Coronary artery (tissue), 2 donors: ENCODE measurements at places on chromosomes 7 and 10.

DNA sequence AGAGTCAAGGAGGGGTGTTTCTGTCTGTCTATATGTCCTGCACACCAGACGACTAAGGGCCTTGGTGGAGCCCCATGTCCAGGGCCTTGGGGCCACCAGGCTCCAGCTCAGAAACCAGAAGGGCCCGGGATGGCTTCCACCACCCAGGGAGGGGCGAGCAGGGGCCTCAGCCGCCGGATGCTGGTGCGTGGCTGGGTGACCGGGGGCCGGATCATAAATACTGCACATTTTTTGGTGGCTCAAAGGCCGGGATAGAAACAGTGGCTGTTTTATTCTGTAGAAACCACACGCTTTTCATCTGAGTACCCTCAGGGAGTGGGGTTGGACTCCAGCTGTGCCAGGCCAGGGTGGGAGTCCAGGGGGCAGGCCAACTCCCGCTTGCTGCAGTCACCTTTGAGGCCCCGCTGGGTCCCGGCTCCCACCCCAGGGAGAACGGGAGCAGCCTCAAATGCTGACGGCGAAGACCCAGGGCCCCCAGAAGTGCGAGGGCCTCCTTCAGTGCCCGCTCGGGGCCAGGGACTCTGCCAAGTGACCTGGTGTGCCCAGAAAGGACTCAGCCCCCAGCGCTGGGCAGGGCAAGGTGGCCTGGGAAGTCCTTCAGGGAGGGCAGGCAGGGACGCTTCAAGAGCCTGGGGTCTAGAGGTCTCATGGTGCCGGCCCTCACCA, 28.2 kb downstream of the PDGFA start:
- no peak for DNase-seq

GRCh38 chr10:89204621-89205185, 2.4 kb downstream of the CH25H start:
- DNase-seq, result no peak

DNA sequence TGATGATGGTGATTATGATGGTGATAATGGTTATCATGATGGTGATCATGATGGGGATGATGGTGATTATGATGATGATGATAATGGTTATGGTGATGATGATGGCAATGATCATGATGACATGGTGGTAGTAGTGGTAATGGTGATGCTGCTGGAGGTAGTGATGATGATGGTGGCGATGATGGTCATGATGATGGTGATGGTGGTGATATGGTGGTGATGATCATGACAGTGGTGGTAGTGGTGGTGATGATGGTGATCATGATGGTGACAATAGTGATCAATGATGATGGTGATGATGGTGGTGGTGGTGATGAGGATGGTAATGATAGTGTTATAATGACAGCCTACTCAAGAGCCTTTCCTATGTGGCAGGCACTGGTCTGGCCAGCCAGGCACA, 31.8 kb upstream of the DPYSL4 start:
- no peak for DNase-seq

- DNase-seq, result no peak
These were observed 3.3 kb downstream of the MKI67 start for GRCh38 chr10:128122931-128123330.

DNA sequence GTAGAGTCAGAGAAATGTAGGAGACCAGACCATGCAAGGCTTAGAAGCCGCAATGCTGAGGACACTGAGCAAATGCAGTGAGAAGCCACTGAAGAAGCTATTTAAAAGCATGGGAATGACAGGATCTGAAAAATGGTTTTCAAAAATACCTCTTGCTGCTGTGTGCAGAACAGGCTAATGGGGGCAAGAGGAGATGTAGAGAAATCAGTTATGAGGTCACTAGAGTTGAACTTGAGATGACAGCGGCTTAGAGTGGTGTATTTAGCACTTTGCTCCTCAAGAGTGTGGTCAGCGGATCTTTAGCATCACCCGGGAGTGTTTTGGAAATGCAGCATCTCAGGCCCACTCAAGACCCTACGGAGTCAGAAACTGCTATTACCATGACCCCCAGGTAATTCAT, 48.8 kb downstream of the KIAA1549 start:
- DNase-seq, result no peak

DNA sequence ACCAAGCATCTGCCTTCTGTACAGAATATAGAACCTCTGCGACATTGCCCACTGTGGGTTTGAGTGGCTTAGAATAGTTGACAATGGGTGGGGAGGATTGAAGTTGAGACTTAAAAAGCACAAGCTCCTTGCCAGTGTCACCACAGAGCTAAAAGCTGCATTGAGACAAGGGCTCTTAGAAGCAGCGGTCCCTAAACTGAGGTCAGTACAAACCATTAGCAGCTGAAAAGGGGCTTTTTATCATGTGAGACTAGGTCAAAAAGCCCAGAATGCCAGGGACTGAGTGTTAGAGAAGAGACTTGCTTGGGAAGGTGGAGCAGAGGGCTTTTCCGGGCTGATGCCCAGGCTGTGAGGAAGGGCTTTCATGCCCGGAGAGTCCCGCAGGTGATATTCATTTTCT, 91.3 kb downstream of the POU6F2 start:
- DNase-seq, result no peak

DNA sequence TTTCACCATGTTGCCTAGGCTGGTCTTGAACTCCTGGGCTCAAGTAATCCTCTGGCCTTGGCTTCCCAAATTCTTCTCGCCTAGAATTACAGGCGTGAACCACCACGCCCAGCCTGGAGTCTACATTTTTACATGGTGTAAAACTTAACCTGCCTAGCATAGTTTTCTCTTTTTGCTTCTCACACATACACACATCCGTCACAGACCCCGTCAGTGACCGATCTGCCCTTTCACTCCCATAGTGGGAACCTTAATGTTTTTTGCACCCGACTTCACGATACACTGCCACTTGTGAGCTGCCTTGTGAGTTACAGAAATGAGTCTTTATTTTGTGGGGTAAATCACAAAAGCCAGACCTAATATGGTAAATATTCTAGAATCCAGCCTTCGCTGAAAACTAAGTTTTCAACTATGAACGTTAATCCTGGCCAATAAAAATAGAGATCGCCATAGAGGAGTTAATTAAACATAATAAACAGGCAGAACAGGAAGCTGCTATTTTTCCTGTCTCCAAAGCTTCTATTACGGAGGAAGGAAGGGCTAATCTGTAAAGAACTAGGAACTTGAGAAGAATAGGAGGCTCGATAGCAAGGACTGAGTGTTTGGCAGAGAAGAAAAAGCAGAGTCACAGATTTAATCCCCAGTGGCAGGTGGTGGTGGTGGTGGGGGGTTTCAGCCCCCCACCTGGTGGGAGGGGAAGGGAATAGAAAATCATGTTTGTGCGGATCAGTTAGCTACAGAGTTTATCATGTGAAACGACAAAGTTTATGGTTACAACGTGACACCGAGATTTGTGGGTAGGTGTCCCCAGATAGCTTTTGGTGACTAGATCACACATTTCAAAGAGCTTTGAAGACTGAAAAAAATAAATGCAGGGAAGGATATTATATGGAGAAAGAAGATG, 14.7 kb upstream of the FAM171A1 start:
- no peak for DNase-seq

- no peak for DNase-seq
These were observed 533.5 kb downstream of the GPAM start for GRCh38 chr10:111650088-111650487.

- DNase-seq, result no peak
These were observed 7.9 kb upstream of the EMX2 start for GRCh38 chr10:117534321-117535297.

GRCh38 chr10:49679480-49679893, at the start of gene C10orf53:
Gene C10orf53, plus strand, starts transcription at chr10:49679651. Its CDS starts 47 bp downstream, at chr10:49679698.
- DNase-seq, result peak; percentile 45

- DNase-seq, result no peak
These were observed 59.9 kb upstream of the AGBL3 start for GRCh38 chr7:134926396-134926795.

- DNase-seq, result no peak
These were observed 174.8 kb downstream of the DKK1 start for GRCh38 chr10:52488606-52489485.

DNA sequence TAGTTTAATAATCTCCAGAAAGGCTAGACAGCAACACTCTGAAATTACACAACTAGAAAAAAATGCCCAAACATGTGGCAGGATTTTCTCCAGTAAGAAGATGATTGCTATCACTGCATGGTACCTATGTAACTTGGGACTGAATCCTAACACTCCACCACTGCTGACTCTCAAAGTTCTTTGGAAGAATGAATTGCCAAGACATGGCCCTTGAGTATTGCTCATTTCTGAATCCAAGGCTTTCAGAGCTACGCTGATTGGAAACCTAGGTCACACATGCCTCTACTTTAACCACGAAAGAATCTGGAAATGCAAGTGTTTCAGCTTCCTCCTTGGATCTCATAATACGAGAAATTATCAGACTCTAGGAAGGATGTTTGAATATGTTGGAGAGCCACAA, 167.5 kb upstream of the CELF2 start:
- no peak for DNase-seq

GRCh38 chr10:89337484-89337883, 9.7 kb downstream of the IFIT3 start:
- no peak for DNase-seq

DNA sequence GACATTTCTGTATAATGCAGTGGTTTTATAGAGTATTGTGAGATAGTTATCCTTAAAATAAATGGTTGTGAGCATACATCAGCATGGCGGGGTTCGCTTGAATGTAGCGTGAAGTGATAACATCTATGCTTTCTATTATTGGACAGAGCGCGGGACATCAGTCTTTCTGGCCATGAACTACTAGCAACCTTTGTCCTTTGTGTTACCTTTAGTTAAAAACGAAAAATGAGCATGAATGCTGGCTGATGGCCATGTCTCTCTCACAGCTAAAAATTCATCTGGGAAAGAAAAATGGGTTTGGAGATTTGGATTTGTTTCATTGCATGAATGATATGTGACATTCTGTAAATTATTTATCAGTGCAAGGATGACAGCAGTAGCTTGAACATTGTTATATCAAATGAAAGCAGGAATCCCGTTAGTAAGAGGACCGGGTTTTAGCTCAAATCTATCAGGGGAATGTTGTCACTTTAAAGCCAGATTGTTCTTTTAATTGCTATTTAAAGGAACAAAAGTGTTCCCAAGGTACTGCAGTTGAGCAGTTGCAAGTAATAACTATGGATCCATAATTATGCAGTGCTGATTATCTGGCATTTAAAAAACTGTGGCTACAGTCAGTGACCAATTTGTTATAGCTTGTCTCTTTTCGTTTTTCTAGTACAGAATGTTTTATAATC, 131.0 kb downstream of the KAT6B start:
- DNase-seq, result no peak

- peak; percentile 36 for DNase-seq
These were observed 246.2 kb upstream of the PPP2R2D start for GRCh38 chr10:131654471-131655087.

DNA sequence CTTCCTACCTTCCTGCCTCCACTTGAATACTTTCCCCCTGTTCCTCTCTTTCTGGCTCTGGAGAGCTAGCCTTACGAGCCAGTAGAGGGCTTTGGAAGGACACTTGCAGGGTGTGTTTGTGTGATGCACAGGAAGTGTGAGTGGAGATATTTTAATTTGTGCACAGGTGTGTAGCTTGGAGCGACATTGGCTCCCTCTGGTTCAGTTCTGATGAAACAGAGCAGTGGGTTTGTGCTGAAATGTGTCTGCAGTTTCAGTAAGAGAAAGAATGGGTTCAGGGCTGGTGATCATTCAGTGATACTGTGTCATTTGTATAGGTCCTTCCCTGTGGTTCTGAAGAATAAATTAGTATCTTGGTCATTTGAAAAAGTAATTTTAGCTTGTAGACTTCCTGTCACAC, 86.9 kb downstream of the SND1 start:
- DNase-seq, result no peak

DNA sequence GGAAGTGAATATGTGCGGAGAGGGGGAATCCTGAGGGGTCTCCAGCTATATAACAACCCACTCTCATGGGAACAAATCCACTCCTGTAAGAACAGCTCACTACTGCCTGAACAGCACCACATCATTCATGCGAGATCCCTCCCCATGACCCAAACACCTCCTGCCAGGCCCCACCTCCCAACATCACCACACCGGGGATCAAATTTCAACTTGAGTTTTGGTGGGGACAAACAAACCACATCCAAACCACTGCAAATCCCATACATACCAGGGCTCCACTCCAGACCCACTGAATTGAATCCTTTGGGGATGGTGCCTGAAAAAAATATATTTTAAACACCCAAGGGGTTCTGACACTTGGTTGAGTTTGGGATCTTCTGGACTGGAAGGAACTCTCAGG, 181.5 kb upstream of the PLXNA4 start:
- DNase-seq, result no peak

DNA sequence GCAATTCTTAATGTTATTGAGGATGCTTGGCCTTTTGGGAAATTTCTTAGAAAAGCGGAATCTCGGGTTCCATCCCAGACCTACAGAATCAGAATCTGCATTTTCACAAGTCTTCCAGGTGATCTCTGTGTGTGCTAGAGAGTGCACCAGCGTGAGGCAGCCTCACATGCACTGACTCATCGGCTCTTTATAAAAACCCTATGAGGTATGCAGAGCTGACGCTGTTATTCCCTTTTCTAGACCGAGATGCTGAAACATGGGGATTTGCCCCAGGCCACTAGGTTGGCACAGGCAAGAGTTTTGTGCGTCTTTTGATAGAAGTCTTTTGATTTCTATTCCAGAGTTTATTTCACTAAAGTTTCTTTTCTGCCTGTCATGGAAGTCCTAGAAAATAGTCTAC, 61.2 kb downstream of the CDCA7L start:
- no peak for DNase-seq

DNA sequence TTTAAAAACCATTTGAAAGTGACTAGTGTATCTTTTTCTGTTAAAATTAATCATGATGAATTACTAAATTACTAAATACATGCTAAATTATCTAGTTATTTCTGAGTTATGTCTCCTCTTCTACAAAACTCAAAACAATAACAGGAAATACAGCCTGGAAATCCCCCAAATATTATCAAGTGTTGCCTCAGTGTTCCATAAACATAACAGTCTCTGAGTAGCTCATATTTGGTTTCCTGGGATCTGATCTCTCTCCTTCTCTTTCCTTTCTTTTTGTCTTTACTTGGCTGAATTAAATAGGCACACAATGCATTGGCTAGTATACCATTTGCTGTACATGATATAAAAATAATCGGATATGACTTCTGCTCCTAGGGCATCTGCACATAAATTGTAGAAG, 277.6 kb upstream of the IGFBP3 start:
- DNase-seq, result no peak

GRCh38 chr10:5697342-5697741, 12.7 kb downstream of the TASOR2 start:
- DNase-seq, result no peak

- no peak for DNase-seq
These were observed 136.1 kb downstream of the AKR1D1 start for GRCh38 chr7:138212314-138212713.

DNA sequence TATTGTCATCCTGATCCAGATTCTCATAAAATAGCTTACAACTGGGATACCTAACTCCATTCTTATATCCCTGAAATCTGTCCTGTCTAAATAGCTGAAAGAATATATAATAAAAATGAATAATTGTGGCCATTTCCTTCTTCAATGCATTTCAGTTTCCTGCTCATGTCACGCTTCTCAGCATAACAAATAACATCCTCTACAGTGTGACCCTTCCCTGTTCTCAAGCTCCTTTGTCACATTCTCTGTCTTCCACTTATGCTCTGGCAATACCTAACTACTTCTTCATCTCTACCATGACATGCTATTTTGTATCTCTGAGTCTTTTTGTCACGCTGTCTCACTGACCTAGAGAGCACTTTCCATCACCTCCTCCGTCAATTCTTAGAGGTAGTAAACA, 884.1 kb upstream of the LRRTM3 start:
- DNase-seq, result no peak

GRCh38 chr7:80770675-80771081, 132.2 kb downstream of the CD36 start:
- DNase-seq, result no peak
